Fibroblast of skin of scalp (primary cell): ENCODE measurements at places on chromosomes 3 and 15.
A peak's percentile ranks its signal among the peaks of the same experiment; 100 is the strongest.

GRCh38 chr15:70826634-70827033 is 27.3 kb downstream of the LARP6 start:
- peak; percentile 96 for DNase-seq

GRCh38 chr3:101433652-101434051 is 79.4 kb downstream of the SENP7 start:
- no peak for DNase-seq

DNA sequence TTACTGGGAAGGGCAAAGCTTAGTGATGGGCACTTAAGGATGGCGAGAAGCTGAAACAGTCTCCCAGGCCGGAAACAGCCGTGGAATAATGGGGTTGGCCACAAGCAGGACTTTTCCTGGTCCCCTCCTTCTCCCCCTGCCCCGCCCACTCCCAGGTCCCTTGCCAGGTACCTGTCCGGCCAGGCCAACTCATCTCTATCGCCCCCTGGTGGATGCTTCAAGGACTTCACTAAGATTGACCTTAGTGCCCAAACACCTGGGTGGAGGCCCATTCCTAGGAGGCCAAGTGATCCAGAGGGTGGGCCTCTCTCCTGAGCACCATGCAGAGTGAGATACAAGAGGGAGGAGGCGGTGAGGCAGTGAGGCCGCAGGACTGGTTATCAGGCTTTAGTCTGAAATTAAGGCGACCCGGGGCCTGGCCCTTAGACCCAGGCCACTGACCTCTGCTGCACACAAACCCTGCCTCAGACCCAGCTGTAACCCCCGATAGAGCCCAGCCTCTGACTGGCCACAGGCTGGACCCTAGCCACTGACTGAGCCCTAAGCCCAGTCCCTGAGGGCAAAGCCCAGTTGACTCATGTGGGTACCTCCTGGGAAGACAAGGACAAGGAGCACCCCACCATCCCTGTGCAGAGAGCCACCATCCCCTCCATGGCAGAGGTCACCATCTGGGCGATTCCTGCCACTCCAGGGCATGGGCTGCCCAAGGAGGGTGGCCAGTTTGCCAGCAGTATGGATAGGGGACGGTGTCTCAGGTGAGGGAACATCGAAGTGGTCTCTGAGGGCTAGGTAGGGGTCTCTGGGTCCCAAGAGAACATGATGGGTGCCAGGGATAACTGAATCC is 37.6 kb downstream of the VIPR1 start:
- DNase-seq: peak; percentile 17

- no peak for DNase-seq
These were observed 352.6 kb upstream of the NDN start for GRCh38 chr15:24039683-24040082.

- DNase-seq: peak; percentile 28
These were observed 84.7 kb upstream of the LMCD1 start for GRCh38 chr3:8416965-8417364.

DNA sequence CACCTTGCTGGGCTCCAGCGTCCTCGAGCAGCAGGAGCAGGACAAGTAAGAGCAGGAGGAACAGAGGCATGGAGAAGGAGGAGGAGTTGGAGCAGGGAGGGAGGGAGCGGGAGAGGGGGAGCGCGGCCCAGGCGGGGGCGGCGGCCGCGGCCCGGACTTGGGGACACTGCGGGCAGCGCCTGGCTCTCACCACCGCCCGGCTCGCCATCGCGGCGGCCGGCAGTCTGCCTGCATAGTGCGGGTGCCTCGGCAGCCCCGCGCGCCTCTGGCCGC is 440 bp downstream of the DCBLD2 start:
- peak; percentile 41 for DNase-seq

DNA sequence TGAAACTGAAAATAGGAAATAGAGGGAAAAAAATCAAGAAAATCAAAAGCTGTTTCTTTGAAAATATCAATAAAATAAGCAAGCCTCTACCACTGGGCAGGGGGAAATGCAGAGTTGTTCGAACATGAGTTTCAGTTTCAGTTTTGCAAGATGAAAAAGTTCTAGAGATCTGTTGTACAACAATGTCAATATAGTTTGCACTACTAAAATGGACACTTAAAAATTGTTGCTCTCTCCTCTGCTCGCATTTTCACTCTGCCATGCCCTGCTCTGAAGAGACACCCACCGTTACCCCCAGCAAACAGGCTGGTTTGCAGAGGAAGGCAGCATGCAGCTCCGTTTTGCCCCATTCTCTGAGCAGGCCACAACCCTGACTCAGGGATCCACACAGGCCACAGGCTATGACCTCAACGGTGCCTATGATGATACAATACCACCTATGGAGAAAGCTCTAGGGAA is 64.5 kb downstream of the ZNF148 start:
- no peak for DNase-seq

- peak; percentile 71 for DNase-seq
These were observed 141.5 kb downstream of the GADL1 start for GRCh38 chr3:30752970-30753369.

- DNase-seq: no peak
These were observed 54.5 kb downstream of the MRPS25 start for GRCh38 chr3:15010664-15011063.

DNA sequence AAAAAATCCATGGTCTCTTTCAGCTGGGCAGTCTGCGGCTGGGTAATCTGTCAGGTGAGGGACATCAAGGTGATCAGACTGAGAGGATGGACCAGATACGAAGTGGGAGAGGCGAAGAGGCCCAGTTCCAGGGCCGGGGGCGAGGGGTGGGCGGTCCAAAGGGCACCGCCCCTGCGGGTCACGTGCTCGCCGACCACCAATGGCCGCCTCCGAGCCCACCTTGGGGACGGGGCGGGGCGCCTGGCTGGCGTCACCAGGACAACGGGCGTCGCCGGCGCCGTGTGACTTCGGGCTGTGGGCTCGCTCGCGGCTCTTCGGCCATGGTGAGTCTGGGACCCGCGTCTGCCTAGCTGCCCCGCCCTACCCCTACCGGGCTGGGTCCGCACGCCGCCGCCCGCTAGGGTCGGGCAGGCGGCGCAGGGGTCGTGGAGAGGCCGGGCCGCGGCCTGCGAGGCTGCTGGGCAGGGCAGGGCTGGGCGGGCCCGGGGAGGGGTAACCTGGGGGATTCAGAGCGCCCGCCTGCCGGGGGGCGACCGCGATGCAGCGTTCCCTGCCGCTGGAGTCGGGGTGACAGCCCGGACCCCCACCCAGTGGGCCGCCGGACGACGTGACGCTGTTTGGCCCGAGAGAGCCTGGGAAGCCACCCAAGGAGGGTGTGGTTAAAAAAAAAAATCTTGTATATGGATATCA is at the start of gene FBXL2:
Gene FBXL2 (plus strand): TSS at position 250 of the 690 bp plus-strand sequence. CDS start 71 bp downstream, at position 321.
- peak; percentile 67 for DNase-seq

DNA sequence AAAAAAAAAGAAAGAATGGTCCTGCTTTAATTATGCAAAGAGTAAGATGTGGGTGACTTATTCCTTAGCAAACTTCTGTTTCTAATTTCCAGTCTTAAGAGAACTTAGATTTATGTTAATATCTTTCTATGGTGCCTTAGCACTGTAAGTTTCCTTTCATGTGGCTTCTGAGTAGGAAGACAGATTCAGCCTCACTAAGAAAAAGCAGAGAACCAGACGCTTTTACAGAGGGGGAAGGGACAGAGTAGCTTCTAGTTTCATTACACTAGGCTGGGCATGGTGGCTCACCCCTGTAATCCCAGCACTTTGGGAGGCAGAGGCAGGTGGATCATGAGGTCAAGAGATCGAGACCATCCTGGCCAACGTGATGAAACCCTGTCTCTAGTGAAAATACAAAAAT is 95.0 kb downstream of the DHX30 start:
- DNase-seq: no peak

GRCh38 chr3:23607184-23607847 is 198.4 kb upstream of the UBE2E1 start:
- DNase-seq: no peak

DNA sequence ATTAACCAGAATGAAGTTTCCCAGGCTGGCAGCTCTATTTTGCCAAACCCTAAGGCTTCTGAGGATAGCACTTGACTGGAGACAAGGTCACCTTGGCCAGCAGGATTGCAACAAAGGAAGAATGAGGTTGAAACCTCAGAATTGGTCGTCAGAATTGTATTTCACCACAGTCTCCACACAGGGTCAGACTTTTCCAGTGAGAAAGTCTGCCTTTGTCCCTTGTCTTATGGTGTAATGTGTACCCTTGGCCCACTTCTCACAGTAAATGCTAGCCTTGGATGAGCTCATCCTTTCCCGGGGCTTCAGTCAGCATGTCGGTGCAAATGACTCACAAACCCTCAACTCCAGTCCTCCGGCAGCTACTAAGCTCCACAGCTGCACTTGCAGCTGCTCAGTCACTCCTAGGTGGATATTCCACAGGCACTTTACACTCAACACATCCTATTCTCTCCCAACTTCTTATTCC is 19.7 kb downstream of the SSR3 start:
- peak; percentile 97 for DNase-seq

DNA sequence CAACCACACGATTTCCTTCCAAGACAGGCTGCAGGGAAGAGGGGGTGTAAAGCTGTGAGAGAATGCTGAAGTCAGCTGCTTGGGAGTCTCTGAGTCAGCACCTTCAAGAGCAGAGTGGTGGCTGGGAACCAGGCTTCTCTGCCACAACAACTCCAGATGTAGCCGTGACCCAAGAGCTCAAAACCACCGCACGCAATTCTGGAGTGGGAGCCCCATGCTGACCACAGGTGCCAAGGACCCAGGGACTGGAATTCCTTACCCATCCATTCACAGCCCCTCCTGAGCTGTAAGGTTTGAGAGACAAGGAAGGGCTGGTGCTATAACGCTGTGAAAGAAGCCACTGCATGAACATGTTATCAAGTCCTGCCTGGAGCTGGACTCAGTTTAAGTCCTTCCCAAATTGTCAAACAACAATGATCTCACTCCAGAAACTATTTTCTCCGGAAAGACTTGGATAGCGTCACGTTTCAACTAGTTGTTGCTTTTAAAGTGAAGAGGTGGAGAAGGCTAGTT is 61.4 kb downstream of the UMPS start:
- DNase-seq: peak; percentile 98

GRCh38 chr3:16319307-16319706 is 54.3 kb downstream of the OXNAD1 start:
- DNase-seq: no peak

DNA sequence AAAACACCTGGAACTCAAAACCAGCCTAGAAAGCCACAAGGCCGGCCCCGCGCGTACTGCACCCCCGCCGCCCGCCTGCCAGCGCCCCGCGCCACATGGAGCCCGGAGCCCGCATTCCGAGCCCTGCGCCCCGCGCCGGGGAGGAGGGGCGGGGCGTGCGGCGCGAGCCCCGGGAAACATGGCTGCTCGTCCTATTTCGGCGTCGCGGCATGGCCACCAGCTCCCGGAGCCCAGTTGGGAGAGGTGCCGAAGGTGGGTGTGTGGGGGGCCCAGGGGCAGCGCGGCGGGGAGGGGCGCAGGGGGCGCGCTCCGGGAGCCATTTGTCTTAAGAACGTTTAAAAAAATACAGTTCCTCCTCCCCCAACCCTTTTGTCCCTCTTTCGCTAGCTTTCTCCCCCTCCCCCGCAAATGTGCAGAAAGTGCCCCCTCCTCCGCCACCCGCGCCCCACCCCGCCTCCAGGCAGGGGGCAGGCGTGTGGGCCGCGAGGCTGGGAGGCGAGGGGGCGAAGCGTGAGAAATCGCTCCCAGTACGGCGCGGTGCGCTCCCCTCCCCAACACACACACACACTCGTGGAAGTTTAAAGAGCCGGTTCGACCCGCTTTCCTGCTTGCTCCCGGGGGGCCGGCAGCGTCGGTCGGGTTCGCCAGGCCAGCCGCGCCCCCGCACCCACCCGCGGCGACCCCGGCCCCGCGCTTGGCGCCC is 2.5 kb downstream of the ANP32A start:
- peak; percentile 89 for DNase-seq

DNA sequence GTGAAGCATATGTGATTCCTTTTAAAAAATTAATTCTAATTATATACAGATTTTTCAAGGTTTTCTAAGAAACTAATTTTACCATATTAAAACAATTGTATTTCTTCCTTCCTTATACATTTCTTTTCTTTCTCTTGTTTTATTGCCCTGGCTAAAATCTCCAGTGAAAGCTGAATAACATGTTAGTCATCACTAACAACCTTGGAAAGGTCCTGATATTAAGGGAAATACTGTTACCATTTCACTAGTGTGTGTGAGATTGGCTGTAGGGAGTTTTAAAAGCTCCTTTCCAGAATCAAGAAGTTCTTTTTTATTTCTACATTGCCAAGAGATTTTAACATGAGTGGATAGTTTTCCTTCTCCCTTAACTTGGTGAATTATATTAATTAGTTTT is 229.7 kb upstream of the EIF1B start:
- no peak for DNase-seq

DNA sequence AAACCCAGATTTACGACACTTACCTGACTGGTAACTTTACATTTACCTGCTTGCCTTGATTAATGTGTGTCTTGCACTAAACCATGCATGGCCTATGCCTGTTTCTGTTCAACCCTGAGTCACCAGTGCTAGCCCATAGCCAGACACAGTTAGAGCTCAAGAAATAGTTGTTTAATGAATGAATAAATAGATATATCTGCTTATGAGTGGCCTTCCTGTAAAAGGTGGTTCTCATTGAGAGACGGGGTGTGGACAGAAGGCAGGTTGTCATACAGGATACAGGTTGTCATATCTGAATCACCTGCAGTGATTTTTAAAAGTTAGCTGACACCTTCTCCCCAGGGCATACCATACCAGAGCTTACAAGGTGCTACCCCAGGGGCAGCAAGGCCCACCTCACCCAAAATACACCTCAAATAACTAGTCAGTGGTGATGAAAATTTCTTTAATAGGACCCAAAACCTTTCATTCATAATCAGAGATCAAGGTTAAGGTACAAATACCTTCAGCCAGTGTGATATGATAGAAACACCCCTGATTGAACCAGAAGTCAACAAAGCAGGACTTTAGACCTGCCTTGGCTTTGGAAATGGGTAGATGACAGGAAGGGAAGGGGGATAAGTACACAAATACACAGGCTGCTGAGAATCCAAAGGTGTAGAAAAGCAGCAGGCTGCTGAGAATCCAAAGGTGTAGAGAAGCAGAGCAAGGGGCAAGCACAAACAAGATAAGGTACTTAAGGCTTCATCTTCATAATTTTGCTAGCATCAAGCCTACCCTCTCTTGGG is 45.4 kb upstream of the TSC22D2 start:
- DNase-seq: no peak

DNA sequence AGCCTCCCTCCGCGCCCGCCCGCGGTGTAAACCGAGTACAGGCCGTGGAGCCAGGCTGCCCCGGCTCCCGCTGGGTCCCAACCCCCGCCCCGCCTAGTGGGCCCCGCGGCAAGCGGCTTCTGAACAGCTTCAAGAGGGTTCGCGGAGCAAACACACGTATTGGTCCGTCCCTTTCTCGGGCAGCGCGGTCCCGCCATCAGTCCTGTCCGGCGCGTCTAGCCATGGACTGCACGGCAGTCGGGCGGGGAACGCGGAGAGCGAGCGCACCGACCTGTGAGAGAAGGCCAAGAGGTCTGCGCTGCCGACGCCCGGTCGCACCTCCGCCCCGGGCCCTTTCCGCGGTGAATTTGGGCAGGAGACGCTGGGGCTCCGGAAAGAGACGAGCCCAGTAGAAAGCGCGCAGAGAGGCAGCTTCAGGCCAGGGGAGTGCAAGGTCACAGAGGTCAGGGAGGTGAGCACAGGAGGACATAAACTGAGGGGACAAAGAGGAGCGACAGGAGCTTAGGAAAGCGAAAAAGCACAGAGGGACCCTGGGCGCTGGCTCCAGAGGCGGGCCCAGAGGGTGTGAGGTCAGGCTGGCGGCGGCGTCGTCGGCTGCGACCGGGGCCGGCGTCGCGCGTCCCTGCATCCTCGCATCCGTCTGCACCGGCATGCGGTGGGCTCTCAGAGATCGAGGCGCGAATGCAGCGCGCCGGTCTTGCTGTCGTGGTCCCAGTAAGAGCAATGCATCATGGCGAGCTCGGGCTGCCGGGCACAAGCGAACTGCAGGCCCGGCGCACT is 1.8 kb downstream of the FOXL2 start:
- no peak for DNase-seq

GRCh38 chr3:132690040-132690439 is 29.9 kb downstream of the UBA5 start:
- DNase-seq: no peak
